ENCODE measurements at places on chromosomes 7 and 10. TPM values are rescaled to one million over a fixed set of nuclear protein-coding genes. Genes with fewer than 3 reads are reported as not detected.

GRCh38 chr7:16914771-16915170 lies 33.0 kb upstream of the AGR3 start:
- H3K4me1 ChIP-seq: no peaks in the 10 kb centered on the region
- H3K4me3 ChIP-seq: no peak overlapping the region
- H3K27me3 ChIP-seq: no peaks in the 10 kb centered on the region
- H3K36me3 ChIP-seq: no peaks in the 10 kb centered on the region
- DNase-seq: no peak
- no peak overlapping the region for H3K27ac ChIP-seq

DNA sequence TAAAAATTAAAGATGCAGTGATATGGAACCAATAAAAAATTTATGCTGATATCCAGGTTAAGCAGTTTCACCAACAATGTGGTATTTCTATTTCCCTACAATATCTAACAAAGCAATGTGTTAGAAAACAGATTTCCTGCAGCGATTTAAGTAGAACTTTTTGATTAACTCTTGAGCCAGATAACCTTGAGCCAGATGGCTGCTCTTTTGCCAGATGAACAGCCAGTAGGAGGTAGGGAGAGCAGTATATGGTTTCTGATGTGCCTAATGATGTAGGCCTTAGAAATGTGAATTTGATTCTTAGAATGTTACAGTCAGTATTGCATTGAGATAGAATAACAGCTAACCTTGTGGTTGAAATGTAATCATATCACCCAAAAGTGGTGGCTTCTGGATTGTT lies 31.1 kb downstream of the STAMBPL1 start:
- no peaks in the 10 kb centered on the region for H3K4me1 ChIP-seq
- H3K27ac ChIP-seq: no peak overlapping the region
- H3K27me3 ChIP-seq: no peaks in the 10 kb centered on the region
- DNase-seq: no peak
- H3K4me3 ChIP-seq: no peak overlapping the region

The NPSR1 gene
- not detected for total RNA-seq

- no peak overlapping the region for H3K27ac ChIP-seq
- H3K4me1 ChIP-seq: no peaks in the 10 kb centered on the region
- H3K36me3 ChIP-seq: no peaks in the 10 kb centered on the region
- no peaks in the 10 kb centered on the region for H3K27me3 ChIP-seq
- no peak overlapping the region for H3K4me3 ChIP-seq
- no peak for DNase-seq
Measured at GRCh38 chr10:97274828-97275227, 17.6 kb downstream of the ARHGAP19 start.

DNA sequence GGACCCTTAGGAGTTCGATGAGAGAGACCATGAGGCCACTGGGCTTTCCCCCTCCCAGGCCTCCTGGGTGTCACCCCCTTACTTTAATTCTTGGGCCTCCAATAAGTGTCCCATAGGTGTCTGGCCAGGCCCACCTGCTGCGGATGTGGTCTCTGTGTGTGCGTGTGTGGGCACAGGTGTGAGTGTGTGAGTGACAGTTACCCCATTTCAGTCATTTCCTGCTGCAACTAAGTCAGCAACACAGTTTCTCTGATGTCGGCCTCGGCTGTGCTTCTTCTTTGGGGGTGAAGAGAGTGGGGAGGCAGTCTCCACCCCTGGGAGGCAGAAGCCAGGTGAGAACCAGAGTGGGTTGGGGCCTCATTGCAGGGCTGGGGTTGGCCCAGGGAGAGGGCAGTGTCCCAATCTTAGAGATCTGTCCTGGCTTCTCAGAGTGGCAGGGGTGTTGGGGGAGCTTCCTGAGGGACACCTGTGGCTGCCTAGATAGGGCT lies 1.5 kb downstream of the PVRIG start:
- H3K4me3 ChIP-seq: no peak overlapping the region
- H3K27ac ChIP-seq: no peak overlapping the region
- no peaks in the 10 kb centered on the region for H3K36me3 ChIP-seq
- no peaks in the 10 kb centered on the region for H3K4me1 ChIP-seq

GRCh38 chr10:11359869-11360268 lies 251.6 kb downstream of the USP6NL start:
- no peak overlapping the region for H3K4me3 ChIP-seq
- H3K4me1 ChIP-seq: peaks cover 14% of the 10 kb centered on the region
- H3K36me3 ChIP-seq: no peaks in the 10 kb centered on the region

GRCh38 chr7:53531-53930 lies 138.8 kb upstream of the FAM20C start:
- no peak for DNase-seq
- H3K36me3 ChIP-seq: no peaks in the 10 kb centered on the region
- H3K27me3 ChIP-seq: no peaks in the 10 kb centered on the region

GRCh38 chr7:91463330-91463729 lies 199.1 kb downstream of the FZD1 start:
- H3K4me3 ChIP-seq: no peak overlapping the region
- no peaks in the 10 kb centered on the region for H3K27me3 ChIP-seq
- no peak for DNase-seq
- no peaks in the 10 kb centered on the region for H3K36me3 ChIP-seq
- H3K4me1 ChIP-seq: no peaks in the 10 kb centered on the region

The EBF3 gene
- total RNA-seq: 0.89 TPM
